ENCODE measurements at places on chromosomes 4 and X.

- DNase-seq: no peak
Measured at GRCh38 chrX:53356186-53356585, 66.3 kb downstream of the SMC1A start.

DNA sequence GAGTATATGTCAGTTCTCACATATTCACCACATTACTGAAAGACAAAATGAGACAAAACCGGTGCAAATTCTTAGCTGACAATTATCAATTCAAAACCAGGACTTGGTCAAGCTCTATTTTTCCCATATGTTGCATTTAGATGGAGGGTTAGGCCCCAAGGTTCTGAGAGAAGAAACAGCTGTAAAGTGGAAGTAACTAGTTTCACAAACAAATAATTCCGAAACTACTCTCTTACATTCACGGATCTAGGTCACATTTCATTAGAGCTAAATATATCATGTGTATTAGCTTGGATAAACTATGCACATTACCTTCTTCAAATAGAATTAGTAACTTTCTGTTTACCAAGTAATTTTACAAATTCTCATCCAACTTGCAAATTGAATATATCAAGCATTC lies 3.7 kb upstream of the GABRA2 start:
- DNase-seq: no peak

DNA sequence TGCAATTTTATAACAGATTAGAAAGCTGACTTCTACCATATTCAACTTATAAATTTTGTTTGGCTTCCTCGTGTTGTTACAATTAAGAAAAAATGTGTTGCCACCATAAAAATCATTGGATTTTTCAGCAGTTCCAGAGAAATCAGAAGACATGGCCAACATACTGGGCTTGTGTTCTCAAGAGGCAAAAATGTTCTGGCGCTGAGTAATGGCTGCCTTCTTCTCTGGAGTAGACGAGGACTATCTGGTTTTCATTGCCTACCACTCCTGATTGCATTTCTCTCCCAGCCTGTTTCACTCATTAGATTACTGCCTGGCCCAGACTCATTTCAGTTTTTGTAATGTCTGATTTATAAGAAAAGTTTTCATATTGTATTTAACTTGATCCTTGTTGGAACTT lies 122.3 kb downstream of the ARHGAP10 start:
- no peak for DNase-seq

GRCh38 chr4:70915036-70915815 lies 13.1 kb downstream of the MOB1B start:
- no peak for DNase-seq

- DNase-seq: peak; percentile 31
Measured at GRCh38 chr4:102564399-102565059, 63.4 kb downstream of the NFKB1 start.

DNA sequence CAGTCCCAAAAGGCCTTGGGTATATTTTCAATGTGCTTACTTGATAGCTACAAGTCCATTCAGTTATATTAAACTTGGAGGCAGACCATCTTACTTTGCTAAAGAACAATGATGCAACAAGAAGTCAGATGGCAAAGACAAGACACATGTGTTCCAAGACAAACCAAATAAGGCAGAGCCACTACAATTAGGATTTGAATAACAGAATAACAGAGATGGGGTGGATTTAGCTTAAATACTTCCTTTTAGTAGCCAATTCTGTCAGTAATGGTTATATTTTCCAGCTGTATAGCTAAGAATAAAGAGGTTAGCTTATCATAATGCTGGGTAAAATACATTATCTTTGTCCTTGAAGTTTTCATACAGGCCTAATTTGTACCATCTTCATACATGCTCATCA lies 37.7 kb upstream of the FRAS1 start:
- no peak for DNase-seq

- DNase-seq: no peak
Measured at GRCh38 chr4:179182741-179183140, 1740.5 kb upstream of the AGA start.

- no peak for DNase-seq
Measured at GRCh38 chr4:55323375-55323774, 22.7 kb upstream of the SRD5A3 start.

- DNase-seq: no peak
Measured at GRCh38 chrX:43581888-43582539, 74.1 kb upstream of the MAOA start.

- DNase-seq: peak; percentile 43
Measured at GRCh38 chrX:68462653-68463052, 29.4 kb upstream of the OPHN1 start.

DNA sequence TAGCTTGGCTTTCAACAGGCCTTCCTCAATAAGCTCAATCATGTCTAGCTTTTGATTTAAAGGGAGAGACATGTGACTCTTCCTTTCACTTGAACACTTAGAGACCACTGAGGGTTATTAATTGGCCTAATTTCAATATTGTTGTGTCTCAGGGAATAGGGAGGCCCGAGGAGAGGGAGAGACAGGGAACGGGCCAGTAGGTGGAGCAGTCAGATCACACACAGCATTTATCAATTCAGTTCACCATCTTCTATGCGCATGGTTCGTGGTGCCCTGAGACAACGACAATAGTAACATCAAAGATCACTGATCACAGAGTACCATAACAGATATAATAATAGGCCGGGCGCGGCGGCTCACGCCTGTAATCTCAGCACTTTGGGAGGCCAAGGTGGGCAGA lies 17.8 kb downstream of the ZNF81 start:
- peak; percentile 28 for DNase-seq

- DNase-seq: no peak
Measured at GRCh38 chr4:15744016-15744545, 34.0 kb upstream of the CD38 start.

GRCh38 chr4:87574996-87575395 lies 33.3 kb upstream of the DSPP start:
- DNase-seq: no peak

Data from CD4-positive, alpha-beta T cell treated with Interleukin-17A for 1 hour (primary cell).